ENCODE measurements at places on chromosomes 1 and 21. TPM values are rescaled to one million over a fixed set of nuclear protein-coding genes. Genes with fewer than 3 reads are reported as not detected.

GRCh38 chr1:110605446-110605845, 712 bp downstream of the KCNA2 start:
- no peak for DNase-seq

DNA sequence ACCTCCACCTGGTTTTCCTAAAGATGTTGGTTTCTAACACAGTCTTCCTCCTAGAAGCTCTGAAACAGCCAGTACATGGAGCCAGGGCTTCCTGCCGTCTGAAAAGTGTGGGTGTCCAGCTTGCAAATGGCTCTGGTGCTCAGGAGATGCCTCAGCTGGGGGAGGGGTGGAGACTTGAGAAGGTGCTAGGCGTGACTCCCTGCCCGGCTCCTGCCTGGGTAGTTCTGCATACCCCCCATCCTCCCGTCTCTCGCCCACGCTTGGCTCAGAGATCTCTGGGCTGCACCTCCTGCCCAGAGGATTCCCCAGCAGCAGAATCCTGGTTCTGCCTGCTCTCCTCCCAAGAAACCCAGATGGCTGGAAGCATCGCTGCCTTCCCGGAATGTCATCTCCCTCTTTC, 16.9 kb downstream of the STUM start:
- peak; percentile 47 for DNase-seq

- no peak for DNase-seq
Observed at GRCh38 chr1:108560189-108560873, 431 bp downstream of the EEIG2 start.

DNA sequence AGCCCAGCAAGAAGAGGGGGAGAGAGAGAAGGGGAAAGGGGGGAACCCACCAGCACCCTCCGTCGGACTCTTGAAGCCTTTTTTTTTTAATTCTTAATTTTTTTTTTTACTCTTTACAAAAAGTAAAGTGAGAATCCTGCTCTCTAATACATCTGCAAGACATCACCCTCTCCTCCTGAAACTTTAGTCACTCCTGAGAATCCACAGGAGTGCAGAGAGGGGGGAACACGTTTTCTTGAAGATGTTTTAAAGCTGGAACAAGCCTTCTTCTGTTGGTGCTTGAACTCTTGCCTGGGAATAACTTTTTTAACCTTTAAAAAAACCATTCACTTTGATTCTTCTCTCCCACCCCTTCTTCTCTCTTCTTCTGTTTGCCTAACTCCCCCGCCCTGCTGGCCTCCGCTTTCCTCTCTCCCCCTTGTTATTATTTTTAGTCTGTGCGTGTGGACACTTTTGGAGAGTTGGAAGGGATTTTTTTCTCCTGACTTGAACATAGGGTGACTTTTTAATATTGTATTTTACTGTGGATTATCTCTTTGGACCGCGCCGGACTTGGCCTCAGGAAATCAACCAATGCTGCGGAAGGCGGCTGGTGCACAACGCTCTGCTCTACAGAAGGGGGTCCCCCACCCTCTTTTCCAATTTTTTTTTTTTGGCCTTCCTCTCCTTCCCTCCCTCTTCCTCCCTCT, 383 bp upstream of the PRRX1 start:
- no peak for DNase-seq

DNA sequence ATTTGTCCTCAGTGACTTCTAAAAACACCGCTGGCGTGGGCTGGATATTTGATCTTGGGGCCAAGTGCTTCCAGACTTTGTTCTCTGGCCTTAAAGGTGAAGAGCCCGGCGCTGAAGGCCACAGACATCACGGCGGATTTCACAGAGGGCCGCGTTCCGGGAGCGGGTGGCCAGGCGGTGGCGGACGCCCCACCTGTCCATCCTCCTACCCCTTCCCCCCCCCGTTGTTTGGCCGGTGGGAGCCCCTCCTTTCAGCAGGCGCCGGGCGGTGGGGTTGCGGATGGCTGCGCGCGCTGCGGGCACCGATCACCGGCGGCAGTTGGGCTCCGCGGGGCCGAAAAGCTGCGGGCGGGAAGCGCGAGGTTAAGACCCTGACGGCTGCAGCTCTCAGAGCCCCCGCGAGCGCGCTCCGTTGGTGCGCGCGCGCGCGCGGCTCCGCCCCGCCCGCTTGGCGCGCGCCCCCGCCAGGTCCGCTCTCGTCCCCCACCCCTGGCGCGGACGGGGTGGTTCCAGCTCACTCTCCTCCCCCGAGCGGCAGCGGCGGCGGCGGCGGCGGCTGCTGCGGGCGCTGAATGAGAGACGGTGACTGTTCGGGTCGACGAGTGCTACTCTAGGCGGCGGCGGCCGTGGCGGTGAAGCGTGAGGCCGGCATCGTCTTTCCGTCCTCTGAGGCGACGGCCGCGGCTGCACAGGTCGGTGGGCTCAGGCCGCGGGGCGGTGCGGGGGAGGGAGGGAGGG, at the start of gene RALGPS2:
RALGPS2 (plus strand) TSS at position 517 of the 738 bp plus-strand sequence. CDS start 51,521 bp downstream, outside the sequence.
- no peak for DNase-seq

DNA sequence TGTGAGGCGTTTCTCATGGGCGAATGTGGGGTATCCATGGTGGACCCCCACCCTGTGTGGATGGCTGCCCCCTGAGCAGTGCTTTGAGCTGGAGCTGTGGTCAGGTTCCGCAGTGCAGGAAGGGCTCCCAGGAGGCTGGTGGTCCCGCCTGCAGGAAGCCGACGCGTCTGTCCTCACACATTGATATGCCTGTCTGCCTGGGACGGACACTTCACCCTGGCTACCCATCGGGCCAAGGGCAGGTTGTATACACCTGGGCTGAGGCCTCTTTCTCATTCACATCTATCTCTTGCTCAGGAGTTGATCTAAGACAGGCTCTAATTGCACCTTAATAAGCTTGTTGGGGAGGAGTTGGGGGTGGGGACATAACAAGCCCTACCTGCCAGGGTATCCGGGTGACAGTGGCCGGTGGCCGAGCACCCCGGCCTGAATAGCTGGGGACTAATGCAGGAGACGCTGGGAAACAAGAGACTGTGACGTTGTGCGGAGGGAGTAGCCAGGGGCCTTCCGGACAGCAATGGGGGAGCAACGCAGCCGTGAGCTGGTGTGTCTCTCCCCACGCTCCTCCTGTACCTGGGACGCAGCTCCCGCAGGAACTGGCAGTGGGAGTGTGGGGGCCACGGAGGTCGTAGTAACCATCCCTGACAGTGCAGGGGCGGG, 21.7 kb downstream of the PDXK start:
- DNase-seq: no peak

DNA sequence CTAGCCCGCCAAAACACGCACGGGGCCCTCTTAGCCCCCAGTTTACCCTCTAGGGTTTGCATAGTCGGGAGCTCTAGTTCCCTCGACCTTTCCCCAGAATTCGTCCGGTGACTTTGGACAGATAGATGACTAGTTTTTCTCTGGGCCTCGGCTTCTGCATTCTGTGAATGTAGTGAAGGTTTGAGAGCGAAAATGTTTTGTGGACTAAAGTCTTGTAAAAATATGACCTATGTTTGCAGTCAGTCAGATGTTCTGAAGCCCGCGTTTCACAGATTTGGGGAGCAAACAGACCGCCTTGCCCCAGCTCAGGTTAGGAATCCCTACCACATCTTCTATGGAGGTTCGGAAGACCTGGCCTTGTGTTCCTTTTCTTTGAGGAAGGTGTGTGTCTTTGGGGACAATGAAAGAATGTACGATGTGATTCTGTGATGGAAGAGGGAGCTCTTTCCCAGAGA, 401 bp downstream of the UQCRH start:
- DNase-seq: no peak

DNA sequence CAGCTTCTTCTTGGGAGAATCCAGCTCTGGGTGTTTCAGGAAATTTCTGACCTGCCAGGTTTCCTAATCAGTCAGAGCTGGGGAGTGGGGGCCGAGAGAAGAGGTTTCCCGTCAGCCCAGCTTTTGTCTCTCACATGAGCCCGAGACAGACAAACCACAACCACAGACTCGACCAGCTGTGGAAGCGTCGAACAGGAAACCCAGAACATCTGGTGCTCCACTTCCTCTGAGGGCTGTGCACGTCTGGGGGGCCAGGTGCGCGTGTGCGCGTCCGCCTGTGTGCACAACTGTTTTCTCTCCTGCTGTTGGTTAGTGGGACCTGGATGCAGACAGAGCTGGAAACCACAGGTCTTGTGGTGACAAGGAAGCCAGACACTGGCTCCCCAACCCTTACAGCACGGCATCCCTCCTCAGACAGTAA, 113.0 kb upstream of the SLC25A33 start:
- DNase-seq: no peak

DNA sequence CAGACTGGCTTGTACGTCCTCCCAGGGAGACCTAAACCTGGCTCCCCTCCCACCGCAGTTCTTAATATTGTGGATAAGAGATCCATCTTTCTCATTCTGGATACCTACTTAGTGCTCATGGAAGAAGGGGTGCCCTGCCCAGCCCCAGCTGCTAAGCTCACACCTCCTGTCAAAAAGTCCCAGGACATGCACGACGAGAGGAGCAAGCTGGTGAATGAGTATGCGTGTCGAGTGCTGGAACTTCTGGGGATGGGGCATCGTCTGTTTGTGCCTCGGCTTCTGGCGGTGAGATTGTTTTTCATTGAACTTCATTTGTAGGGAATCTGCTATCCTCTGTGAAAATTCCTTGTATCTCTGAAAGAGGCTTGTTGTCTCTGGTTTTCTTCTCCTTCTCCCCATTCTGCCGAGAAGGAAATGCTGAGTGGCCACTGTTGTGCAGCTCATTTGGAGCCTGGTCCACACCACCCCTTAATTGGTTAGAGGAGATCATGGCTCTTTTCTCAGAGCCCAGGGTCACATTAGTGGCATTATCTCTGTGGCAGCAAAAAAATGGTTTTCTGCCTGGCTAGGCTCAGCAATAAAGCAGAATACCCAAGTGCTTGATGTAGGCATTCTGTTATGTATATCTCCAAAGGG, 199.4 kb upstream of the CACYBP start:
- DNase-seq: no peak

DNA sequence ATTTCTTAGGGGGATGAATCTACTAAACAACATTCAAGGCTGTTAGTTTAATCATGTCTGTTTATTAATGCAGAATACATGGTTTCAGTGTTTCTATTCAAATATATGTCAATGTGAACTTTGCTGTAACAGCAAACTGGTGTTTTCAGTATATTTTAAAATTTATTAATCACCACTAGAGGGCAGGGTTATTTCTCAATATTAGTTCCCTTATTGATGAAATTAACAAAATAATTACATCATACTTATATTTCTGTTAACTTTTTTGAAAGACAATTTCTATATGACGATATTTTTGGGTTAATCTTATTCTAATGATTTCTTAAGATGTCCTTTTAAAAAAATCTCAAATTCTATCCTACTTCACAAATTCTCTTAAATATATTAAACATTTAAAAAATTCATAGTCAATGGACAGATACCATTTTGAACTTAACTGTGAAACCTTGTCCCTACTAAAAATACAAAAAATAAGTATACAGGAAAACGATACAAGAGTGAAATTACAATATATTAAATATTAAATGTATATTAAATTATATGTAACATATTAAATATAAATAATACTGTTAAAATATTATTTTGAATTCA, 1034.1 kb upstream of the PRMT6 start:
- DNase-seq: no peak

- no peak for DNase-seq
Observed at GRCh38 chr1:67060811-67061218, 6.9 kb upstream of the SLC35D1 start.

- DNase-seq: no peak
Observed at GRCh38 chr1:211577277-211577818, 1.6 kb downstream of the SLC30A1 start.

DNA sequence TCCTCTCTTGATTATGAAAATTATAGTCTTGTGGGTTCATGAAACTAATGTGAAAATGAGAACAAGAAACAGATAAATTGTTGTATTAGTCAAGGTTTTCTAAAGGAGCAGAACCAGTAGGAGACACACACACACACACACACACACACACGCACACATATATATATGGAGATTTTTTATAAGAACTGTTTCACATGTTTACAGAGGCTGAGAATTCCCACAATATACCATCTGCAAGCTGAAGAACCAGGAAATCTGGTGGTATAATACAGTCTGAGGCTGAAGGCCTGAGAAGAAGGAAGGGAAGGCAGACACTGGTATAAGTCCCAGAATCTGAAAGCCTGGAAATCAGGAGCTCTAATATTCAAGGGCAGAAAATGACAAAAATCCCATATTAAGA, 70.9 kb upstream of the RGS18 start:
- no peak for DNase-seq

- DNase-seq: no peak
Observed at GRCh38 chr1:93817819-93818569, 61.0 kb downstream of the DNTTIP2 start.

DNA sequence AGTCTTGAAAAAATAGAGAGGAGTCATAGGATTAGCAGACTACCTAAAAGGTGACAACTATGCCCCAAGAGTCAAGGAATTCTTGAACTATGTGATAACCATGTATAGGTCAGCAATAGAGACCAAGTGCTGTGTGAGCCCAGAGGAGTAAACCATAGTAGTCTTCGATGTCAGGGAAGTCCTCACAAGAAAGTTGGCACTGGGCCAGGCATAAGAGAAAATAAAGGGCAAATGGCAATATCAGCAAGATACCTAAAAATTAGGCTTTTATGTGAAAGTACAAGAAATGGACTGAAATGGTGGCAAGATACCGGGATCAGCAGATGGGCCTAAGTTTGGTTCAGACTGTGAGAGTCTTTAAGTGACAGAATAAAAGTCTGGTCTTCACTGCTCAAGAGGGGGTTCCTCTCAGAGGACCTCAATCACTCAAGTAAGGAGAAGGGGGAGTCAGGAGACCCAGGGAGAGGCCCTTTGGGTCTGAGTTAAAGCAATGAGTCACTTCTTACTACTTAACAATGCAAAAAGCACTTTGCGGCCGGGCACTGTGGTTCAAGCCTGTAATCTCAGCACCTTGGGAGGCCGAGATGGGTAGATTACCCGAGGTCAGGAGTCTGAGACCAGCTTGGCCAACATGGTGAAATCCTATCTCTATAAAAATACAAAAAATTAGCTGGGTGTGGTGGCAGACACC, 95.0 kb downstream of the TEX35 start:
- no peak for DNase-seq

DNA sequence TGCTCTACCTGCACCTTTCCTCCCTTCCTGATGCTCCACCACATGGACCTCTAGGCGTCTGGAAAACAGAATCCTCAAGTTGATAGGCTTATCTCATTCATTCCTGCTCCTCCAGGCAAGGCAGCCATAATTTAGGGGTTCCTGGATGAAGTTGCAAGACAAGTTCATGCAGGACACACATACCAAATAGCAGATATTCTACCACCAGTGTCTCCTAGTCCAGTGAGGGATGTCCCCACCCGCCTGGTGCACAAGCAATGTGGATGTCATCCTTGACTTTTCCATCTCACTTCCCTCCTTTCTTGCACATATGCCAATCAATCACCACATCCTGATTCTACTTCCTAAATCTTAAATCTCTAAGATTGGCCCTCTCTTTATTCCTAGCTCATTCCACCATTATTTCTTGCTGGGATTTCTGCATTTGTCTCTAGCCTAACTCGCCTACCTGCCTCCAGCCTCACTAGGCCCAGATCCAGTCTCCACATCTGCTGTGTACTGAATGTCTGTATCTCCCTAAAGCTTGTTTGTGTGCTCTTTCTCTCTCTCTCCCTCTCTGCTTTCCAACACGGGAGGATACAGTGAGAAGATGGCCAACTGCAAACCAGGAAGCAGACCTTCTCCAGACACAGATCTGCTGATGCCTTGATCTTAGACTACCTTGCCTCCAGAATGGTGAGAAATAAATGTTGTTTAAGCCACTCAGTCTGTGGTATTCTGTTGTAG, 40.5 kb downstream of the CD34 start:
- DNase-seq: no peak

SERPINC1 gene
- not detected for total RNA-seq

FBLIM1 gene
- 27.4 TPM for total RNA-seq

DISP3 gene
- total RNA-seq: not detected

ADORA1 gene
- total RNA-seq: 5.2 TPM

NCAM2 gene
- total RNA-seq: 1.0 TPM

HAO2 gene
- 2.2 TPM for total RNA-seq

FCRL4 gene
- total RNA-seq: not detected

CHTOP gene
- total RNA-seq: 56.8 TPM

PPIAL4G gene
- total RNA-seq: not detected

Measured in suprapubic skin (tissue), 4 donors.